ENCODE measurements at places on chromosomes 2 and 18.
A peak's percentile ranks its signal among the peaks of the same experiment; 100 is the strongest.

DNA sequence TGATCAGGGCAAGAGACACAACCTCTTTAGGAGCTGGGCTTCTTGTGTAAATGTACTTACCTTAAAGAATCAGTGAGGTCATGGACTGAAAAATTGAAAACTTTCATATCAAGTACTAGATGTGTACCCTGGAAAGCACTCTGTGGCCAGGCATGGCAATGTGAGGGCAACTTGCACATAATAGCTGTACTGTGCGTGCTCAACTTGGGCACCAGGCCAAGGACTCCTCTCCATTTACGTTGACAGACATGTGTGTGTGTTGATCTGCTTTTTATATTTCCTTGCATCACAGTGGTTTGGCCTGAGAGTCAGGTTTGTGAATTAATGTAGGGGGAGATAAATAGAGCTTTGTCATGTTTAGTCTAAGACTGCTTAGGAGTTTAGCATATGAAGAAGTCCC is 669.5 kb upstream of the REG3G start:
- no peak for DNase-seq

GRCh38 chr2:139480161-139480650 is 700.0 kb upstream of the NXPH2 start:
- DNase-seq: no peak

DNA sequence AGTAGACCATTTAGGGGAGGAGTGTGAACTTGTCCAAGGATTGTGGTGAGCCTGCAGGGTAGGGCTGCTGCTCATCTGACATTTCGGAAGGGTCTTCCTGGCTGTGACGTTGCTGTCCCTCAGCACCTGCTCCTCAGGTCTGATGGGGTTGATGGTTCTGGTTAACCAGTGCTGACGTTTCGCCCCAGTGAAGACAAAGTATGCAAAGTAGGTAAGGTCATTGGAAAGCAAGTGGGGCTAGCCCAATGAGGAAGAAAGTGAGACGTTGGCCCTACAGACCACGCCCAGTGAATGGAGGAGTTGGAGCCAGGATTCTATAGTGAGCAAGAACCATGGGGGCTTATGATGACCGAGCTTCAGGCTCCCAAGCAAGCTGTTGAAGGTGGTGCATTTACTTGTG is 33.4 kb upstream of the ZNF396 start:
- no peak for DNase-seq

DNA sequence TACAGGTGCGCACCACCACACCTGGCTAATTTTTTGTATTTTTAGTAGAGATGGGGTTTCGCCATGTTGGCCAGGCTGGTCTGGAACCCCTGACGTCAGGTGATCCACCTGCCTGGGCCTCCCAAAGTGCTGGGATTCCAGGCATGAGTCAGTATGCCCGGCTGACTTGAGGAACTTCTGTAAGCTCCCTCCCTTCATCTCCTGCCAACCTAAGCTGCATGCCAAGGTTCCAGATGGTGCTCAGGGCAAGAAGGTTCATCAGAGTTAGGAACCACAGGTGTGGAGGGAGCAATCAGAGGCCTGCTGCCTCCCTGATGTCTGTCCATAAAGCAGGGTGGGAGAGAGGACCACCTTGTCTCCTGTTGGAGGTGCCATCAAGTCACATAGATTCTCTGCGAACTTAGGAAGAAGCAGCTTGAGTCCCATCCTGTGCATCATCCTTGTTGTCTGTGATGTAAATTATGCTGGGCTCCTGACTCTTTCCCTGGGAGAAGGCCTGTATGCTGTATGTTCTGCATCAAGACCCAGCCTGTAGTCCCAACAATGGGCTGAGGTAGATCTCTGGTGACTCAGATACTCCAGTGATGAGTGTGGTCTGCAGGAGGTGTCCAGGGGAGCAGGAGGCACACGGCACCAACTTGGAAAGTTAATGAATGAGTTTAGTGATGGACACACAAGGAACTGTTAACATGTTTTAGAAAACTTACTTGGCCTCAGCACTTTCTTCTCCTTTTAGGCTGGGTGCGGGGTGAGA is 53.1 kb downstream of the TMEM17 start:
- DNase-seq: no peak

DNA sequence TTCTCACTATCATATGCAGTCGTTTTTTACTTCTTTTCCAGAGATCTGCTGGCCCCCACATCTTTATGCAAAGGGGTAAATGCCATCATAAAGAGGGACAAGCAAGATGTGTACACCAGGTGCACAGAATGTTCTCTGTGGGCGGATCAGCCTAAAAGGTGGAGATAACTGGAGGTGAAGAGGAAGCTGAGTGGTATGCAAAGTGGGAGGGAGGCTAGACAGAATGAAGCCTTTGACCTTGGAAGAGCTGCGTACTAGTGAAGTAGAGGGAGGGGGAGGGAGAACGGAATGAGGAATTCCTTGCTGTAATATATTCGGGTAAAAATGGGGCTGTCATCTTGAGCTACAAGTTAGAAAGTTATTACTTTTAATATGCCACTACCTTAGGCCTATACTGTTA is 287.5 kb upstream of the VRK2 start:
- DNase-seq: no peak

DNA sequence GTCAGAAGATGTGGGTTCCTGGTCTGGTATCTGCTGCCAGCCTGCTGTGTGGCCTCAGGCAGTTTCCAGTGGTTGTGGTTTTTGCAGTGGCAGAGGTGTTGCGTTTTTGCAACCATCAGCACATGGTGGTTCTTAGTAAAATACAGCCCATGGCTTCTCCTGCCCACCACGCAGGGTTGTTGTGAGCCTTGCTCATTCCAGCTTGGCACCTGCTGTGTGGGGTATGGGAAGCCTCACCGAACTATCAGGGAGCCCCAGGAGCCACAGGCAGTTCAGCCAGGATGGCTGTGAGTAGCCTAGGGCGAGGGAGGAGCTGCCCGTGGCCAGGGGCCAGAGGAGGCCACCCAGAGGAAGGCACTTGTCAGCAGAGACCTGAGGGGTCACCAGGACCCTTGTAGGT is 9.8 kb downstream of the ARID5A start:
- DNase-seq: no peak

- DNase-seq: no peak
Observed at GRCh38 chr2:195501746-195502145, 155.3 kb upstream of the SLC39A10 start.

DNA sequence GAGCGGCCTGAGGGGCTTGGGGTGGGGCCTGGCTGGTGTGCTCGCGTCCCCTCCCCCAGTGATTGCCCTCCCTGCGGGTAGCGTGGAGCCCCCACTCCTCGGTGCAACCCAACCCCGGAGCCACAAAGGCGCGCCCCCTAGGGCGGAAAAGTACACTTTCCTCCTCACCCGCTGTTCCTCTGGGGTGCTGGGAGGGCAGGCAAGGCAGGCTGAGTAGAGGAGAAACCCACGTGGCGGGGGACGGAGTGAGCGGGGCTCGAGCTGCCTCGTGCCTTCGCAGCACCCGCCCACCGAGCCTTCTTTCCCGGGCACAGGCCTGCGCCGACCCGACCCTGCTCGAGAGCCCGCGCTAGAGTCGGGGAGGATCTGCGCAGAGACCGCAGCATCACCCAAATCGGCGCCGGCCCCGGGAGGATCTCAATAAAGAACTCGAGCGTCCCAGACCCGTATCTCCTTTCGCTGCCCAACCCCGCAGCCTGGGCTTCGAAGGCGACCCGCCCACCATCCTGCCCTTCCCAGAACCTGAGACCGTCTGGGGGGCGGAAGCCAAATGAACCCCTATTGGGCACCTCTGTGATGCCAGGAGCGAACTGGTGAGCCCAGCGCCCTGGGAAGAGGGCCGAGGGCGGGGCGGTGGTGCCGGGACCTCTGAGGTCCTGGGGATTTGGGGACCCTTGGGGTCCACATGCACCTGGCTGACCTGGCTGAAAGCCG is 1.5 kb downstream of the UCN start:
- DNase-seq: no peak

DNA sequence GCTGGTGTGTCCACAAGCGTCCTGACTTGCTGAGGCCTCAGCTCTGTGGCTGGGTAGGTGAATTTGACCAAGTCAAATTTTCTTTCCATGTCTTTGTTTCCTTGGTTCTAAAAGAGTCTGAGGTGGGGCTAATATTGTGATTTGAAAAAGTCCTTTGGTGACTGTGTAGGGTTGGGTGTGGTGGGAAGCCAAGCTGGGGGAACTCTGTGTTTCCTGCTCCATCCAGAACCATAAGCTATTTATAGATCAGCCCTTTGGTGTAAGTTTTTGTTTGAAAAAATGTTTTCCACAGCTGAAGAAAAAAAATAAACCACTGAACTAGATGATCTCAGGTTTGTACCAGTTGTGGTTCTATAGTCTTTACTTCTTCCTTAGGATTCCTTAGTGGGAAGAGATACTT is 462.7 kb downstream of the TGIF1 start:
- DNase-seq: no peak

- DNase-seq: no peak
Observed at GRCh38 chr2:74892609-74893008, 58.7 kb downstream of the HK2 start.

DNA sequence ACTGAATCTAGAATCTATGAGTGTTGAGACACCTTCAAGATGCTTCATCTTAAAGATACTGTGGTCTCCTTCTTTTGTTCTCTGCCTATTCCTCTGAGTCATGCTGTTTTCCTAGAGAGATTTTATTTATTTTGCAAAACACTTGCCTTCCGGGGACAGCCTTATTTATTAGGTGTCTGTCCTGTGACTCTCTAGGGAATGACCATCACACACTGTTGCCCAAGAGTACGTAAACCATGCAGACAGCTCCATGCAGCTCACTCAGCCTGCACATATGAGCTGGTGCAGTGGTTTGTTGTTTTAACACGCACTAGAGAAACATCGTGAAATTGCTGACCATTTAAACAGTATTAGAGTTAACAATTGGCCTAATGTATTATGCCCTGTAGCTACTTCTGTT is 12.4 kb upstream of the ADCYAP1 start:
- DNase-seq: no peak

- no peak for DNase-seq
Observed at GRCh38 chr18:43524260-43524659, 247.0 kb upstream of the SYT4 start.

DNA sequence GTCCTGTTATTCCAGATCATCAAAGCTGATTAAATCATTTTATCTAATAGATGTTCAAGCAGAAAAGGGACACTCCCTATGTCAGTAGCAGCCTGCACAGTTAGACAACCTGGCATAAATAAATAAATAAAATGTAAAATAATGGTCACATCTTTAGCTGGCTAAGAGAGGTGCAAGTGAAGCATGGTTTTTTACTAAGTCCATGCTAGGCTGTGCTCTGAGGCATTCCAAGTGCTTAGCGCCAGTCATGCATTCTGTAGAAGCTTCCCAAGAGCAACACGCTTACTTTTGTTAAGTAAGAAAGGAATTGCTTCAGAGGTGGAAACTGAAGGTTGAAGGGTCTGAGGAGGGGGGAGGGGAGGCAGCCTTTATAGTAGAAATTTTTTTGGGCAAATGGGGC is 351.2 kb downstream of the CDH2 start:
- DNase-seq: no peak

GRCh38 chr2:104762031-104762430 is 91.9 kb upstream of the POU3F3 start:
- no peak for DNase-seq

DNA sequence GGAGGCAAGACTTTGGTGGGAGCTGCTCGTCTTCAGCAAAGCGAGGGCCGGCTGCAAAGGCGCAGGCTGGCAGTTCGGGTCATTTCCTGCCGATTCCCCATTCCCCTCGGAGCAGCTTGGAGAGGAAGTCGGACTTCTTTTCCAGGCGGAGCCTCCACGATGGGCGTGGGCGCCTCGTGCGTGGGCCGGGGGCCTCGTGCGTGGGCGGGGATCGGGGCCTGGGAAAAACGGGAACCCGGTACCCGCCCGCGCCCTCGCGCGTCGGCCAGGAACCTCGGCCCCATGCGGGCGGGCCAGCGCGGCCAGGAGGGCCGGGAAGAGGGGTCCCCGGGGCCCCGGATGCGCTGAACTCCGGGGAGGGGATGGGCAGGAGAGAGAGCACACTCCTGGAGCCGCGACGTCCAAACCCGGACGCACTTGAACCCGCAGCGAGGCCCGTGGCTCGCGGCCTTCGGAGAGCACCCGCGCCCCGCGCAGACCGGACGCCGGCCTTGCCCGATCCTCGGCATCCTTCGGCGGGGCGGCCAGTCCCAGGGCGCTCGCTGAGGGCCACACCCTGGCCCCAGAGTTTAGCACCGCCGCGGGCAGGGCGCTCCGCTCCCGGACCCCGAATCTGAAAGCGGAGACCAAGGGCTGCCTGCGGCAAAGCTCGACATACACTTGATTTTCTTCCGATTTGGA is 368.4 kb downstream of the MTX2 start:
- no peak for DNase-seq

GRCh38 chr18:1884623-1885022 is 686.7 kb downstream of the METTL4 start:
- DNase-seq: no peak

DNA sequence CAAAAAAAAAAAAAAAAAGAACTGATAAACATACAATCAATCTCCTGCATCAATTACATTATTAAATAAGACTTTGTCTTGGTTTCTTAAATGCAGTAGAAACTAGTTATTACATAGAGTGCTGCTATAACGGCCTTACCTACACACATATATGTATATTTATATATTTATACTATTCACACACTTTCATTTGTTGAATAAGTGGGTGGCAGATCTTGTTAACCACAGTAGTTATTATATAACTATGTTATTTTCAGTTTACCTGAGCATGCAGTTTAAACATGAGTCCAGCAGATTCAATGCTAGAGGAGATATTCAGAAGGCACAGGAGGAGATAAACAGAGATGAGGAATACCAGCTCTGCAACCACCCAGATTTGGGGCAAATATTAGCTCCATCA is 81.5 kb upstream of the CD226 start:
- no peak for DNase-seq

- peak; percentile 83 for DNase-seq
Observed at GRCh38 chr2:142130111-142131009, 456 bp downstream of the LRP1B start.
